ENCODE measurements at places on chromosomes 5 and 9. TPM values are rescaled to one million over a fixed set of nuclear protein-coding genes. Genes with fewer than 3 reads are reported as not detected.

DNA sequence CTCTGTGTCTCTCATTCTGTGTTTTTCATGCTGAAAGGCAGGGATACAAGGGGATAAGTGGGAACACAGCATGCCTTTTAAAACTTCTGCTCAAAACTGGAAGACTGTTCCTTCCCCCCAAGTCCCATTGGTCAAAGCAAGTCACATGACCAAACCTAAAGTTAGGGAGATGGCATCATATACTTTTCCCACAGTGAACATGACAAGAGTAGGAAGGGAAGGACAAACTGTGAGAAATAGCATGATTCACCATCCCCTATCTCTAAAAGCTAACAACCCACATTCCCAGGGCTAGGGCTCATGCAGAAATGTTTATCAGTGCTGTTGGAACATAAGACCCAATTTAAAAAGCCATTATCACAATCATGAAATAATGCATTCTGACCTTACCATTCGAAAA lies 24.2 kb upstream of the SHISAL2B start:
- DNase-seq = no peak
- no peaks in the 10 kb centered on the region for H3K27me3 ChIP-seq
- H3K4me3 ChIP-seq = no peak overlapping the region
- H3K36me3 ChIP-seq = no peaks in the 10 kb centered on the region
- peaks cover 15% of the 10 kb centered on the region for H3K4me1 ChIP-seq

DNA sequence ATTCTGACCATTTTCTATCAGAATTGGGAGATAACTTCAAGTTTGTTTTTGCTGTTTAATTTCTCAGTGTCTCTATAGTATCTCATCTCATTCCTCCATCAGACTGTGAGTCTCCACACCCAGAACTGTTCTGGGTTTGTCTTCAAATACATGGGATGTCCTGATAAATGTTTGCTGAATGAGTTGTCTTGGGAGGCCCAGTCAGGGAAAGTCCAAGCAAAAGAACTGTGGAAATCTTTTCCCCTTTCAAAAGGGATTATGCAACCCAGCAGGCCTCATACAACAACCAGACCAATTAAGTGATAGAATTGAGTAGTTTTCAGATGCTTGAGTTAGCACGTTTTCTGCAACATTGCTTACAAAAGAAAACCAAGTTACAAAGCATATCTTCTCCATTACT lies 324.4 kb downstream of the BRINP1 start:
- H3K36me3 ChIP-seq = no peaks in the 10 kb centered on the region
- no peak overlapping the region for H3K4me3 ChIP-seq
- peaks cover 24% of the 10 kb centered on the region for H3K4me1 ChIP-seq
- H3K27ac ChIP-seq = no peak overlapping the region
- no peaks in the 10 kb centered on the region for H3K27me3 ChIP-seq
- no peak for DNase-seq

DNA sequence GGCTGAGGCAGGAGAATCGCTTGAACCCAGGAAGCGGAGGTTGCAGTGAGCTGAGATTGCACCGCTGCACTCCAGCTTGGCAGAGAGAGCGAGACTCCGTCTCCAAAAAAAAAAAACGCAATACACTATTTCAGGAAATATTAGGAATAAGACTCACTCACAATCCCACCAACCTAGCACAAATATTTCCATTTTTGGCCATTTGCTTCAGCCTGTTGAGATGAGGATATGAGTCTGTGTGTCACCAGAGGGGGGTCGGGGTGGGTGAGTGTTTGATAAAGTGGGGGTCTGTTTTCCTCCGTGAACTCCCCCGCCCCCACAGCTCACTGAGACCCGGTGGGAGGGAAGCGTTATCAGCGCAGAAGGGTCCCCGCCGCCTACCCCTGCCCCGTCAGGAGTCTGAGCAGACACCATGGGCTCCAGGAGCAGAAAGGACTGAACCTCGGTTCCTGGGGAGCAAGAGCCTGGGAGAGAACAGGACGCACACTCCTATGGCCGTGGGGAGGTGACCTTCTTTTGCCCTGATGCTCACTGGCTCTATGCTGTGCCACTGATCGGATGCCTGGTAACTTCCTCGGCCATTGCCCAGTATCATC lies 153.8 kb upstream of the PHYKPL start:
- no peak overlapping the region for H3K4me3 ChIP-seq
- DNase-seq = peak; percentile 9
- no peak overlapping the region for H3K27ac ChIP-seq
- H3K27me3 ChIP-seq = no peaks in the 10 kb centered on the region

- no peaks in the 10 kb centered on the region for H3K27me3 ChIP-seq
- H3K4me1 ChIP-seq = no peaks in the 10 kb centered on the region
- no peak for DNase-seq
- H3K36me3 ChIP-seq = peaks cover 2% of the 10 kb centered on the region
Observed at GRCh38 chr9:95017661-95018060, 291.2 kb downstream of the AOPEP start.

The CIZ1 gene
- total RNA-seq = 90.6 TPM

The PRSS3 gene
- 1.6 TPM for total RNA-seq

Measured in WTC11 (cell line).